ENCODE measurements at places on chromosomes 5 and 9.

- no peak overlapping the region for H3K27ac ChIP-seq
- no peaks in the 10 kb centered on the region for H3K36me3 ChIP-seq
- H3K4me3 ChIP-seq, result no peak overlapping the region
- DNase-seq, result no peak
Measured at GRCh38 chr9:96249746-96250145, 52.2 kb downstream of the HSD17B3 start.

DNA sequence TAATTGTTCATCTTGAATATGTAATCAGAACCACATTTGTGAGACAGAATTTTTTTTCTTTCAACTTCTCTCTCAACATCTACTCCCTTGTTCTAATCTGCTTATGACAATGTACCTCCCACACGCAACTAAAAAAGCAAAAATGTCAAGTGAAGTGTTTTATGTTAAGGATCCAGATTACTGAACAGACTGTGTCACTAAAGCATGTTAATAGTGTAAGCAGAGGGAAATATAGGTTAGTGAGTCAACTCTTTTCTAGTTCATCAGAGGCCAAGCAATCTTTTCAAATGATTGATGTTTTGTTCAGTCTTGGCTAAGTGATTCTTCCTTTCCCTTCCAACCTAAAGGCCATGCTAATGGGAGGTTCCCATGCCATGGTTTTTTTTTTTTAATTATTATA is 34.7 kb upstream of the IDNK start:
- no peak overlapping the region for H3K4me3 ChIP-seq
- no peaks in the 10 kb centered on the region for H3K4me1 ChIP-seq
- no peak overlapping the region for H3K27ac ChIP-seq
- H3K36me3 ChIP-seq, result no peaks in the 10 kb centered on the region
- no peak for DNase-seq
- H3K27me3 ChIP-seq, result no peaks in the 10 kb centered on the region

- no peak overlapping the region for H3K4me3 ChIP-seq
- H3K27ac ChIP-seq, result no peak overlapping the region
- H3K27me3 ChIP-seq, result no peaks in the 10 kb centered on the region
- DNase-seq, result no peak
Measured at GRCh38 chr9:99650187-99650874, 171.4 kb upstream of the NR4A3 start.

DNA sequence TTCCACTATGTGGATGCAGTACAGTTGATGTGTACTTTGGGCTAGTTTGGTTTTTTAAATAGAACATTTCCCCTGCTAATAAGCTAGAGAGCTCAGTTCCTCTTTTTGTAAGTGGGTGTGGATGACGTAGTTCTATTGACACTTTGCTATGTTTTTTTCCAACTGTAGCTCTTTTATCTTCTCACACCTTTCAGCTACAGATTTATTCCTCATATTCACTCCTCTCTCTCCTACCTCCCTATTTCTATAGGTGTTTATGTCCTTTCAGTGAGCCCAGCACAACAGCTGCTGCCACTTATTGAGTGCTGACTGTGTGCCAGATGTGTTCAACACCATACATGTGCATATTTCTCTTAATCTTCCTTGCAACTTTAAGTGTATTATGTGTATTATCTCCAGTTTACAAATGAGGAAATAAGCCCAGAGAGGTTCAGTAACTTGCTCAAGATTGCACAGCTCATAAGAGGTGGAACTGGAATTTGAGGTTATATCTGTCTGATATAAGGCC is 215.7 kb downstream of the SEMA6A start:
- H3K4me3 ChIP-seq, result no peak overlapping the region
- H3K4me1 ChIP-seq, result peaks cover 39% of the 10 kb centered on the region
- no peaks in the 10 kb centered on the region for H3K36me3 ChIP-seq
- H3K27ac ChIP-seq, result no peak overlapping the region

DNA sequence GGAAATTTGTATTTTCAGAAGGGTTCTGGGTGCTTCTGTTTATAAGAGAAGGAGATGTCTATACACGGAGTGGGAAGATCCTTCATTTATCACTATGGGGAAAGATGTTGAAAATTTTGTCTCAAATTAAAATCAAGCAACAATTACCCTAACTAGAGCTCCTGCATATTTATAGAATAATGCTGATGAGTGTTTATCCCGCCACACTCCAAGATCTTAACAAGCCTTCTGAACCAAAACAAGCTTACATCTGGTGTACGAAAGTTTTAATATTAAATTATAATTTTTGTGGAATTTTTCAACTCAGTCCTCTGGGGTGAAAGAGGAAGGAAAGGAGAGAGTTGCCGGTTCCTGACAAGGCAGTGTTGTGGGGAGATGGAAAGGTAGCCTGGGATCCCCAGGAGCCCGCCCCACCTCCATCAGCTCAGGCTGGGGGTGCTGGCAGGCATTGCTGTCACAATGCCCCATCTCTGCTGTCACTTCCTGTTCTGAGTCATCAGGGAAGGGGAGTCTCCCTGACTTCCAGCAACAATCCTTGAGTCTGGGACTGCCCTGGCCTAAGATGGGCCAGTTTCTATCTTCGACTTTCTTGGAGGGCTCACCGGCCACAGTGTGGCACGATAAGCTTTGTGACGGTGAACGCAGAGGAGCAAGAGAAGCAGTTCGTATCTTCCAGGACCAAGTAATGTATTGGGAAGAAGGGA is 64.5 kb downstream of the ERAP1 start:
- H3K4me3 ChIP-seq, result no peak overlapping the region
- no peaks in the 10 kb centered on the region for H3K4me1 ChIP-seq
- peak; percentile 11 for DNase-seq
- H3K27ac ChIP-seq, result no peak overlapping the region
- H3K36me3 ChIP-seq, result peaks cover 51% of the 10 kb centered on the region
- H3K27me3 ChIP-seq, result no peaks in the 10 kb centered on the region

DNA sequence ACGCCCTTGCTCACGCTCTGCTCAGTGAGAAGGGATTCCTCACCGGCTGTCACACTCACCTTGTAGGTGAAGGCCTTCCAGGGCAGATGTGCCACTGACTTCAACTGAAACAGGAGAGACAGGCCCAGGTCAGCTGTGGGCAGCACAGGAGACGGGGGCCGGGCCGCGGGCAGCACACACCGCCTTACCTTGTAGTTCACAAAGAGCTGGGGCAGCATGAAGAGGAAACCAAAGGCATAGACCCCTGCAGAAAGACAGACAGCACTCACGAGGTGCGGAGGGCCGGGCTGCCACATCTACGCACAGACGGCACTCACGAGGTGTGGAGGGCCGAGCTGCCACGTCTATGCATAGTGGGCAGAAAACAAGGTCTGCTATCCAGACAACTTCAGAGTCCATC is 23.3 kb downstream of the CLPTM1L start:
- peaks cover 5% of the 10 kb centered on the region for H3K4me1 ChIP-seq
- H3K27ac ChIP-seq, result no peak overlapping the region
- H3K27me3 ChIP-seq, result no peaks in the 10 kb centered on the region

DNA sequence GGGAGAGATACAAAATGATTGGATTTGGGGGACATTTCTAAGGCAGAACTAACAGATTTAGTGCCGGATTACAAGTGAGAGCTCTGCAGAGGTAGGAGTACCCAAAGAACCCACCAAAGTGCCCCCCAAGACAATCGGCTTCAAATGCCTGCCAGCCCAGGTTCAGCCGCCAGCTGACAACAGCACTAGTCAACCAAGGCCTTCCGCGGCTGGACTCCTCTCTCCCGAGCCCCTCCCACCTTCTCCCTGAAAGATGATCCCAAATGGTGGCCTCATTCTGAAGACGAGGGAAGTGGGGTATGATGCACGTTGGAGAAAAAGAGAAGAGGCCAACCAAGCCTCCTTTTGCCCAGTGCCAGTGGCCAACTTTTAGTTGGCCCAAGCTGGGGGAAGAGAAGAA is 210.4 kb upstream of the SLC30A5 start:
- no peaks in the 10 kb centered on the region for H3K36me3 ChIP-seq
- H3K4me3 ChIP-seq, result no peak overlapping the region
- no peaks in the 10 kb centered on the region for H3K4me1 ChIP-seq

DNA sequence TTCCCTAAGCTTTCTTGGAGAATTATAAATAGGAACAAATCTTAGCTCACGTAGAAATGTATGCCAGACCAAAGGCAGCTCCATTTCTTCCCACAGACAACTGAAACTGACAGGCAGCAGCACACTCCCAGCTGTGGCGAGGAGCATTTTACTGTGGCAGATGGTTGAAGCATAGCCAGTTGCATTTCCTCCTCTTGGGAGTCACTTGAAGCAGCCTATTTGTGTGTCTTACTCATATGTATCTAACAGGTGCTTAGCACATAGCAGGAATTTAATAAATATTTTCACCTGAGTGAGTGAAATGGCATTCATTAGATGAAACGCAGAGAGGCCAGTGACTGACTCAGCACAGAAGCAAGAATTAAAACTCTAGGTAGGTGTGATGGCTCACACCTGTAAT is 12.3 kb upstream of the MTMR12 start:
- no peaks in the 10 kb centered on the region for H3K36me3 ChIP-seq
- H3K27ac ChIP-seq, result peak overlapping the region; percentile 29
- H3K4me1 ChIP-seq, result peaks cover 3% of the 10 kb centered on the region

DNA sequence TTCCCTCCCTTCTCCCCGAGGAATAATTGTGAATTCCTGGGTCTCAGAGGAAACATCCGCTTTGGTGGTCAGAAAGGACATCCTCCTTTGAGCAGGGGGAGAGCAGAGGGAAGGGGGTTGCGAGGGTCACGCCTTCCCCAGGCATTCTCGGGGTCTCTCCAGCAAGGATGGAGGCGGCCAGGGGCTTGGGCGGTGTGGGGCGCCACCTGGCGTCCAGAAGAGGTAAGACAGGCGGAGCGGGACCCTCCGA is 129.1 kb downstream of the KCNIP1 start:
- peaks cover 4% of the 10 kb centered on the region for H3K27me3 ChIP-seq
- peaks cover 47% of the 10 kb centered on the region for H3K4me1 ChIP-seq
- no peak for DNase-seq
- H3K4me3 ChIP-seq, result peak overlapping the region; percentile 26

- H3K4me3 ChIP-seq, result no peak overlapping the region
- no peaks in the 10 kb centered on the region for H3K27me3 ChIP-seq
- peak; percentile 15 for DNase-seq
- no peaks in the 10 kb centered on the region for H3K36me3 ChIP-seq
Measured at GRCh38 chr5:171152382-171152781, 156.7 kb upstream of the TLX3 start.

DNA sequence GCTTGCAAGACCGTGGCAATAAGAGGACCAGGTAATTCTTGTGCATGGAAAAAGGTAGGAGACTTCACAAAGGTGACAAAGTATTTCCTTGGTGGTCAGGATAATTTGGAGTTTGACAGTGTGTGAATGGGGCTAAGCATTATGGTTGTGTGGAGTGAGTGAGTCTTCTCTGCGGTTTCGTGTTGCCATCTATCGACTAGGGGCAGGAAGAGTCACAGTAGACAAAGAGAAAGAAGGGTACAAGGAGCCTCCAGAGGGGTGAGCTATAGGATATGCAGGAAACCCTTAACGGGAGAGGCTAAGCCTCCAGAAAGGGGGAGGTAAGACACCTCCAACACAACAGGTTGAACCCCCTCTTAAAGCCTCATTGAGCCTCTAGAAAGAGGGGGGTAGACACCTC is 64.0 kb upstream of the RANBP6 start:
- no peaks in the 10 kb centered on the region for H3K27me3 ChIP-seq
- no peak for DNase-seq
- H3K27ac ChIP-seq, result no peak overlapping the region
- H3K36me3 ChIP-seq, result no peaks in the 10 kb centered on the region
- H3K4me1 ChIP-seq, result peaks cover 8% of the 10 kb centered on the region
- H3K4me3 ChIP-seq, result no peak overlapping the region

DNA sequence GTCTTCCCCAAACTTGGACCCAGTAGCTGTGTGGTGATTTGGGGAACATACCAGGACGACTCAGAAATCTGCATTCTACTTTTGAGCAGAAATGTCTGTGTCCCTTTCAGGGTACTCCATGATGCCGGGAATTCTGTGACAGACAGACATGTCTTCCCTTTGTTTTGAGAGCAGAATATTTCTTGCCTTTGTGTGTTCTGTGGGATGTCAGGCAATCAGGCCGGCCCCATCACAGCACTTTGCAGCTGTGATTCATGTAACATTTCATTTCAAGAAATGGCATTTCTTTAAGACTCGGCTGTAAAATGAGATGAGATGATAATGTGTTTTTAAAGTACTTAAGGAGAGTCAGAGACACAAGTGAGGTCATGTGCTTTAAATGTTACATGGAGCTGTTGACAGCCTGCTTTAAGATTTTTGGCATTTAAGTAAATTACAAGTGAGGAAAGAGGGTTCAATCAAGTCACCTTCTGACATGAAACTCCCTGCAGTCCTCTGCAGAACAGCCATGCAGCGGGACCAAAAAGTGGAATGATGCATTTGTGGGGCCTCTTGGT is 98.7 kb downstream of the SLC28A3 start:
- no peak overlapping the region for H3K27ac ChIP-seq
- no peaks in the 10 kb centered on the region for H3K4me1 ChIP-seq
- DNase-seq, result no peak

GRCh38 chr5:51859624-51860023 is 476.4 kb downstream of the ISL1 start:
- H3K27me3 ChIP-seq, result no peaks in the 10 kb centered on the region
- no peak for DNase-seq
- H3K36me3 ChIP-seq, result no peaks in the 10 kb centered on the region
- H3K4me3 ChIP-seq, result no peak overlapping the region
- H3K27ac ChIP-seq, result no peak overlapping the region

- H3K27ac ChIP-seq, result no peak overlapping the region
- no peak overlapping the region for H3K4me3 ChIP-seq
- no peaks in the 10 kb centered on the region for H3K36me3 ChIP-seq
- no peaks in the 10 kb centered on the region for H3K27me3 ChIP-seq
- H3K4me1 ChIP-seq, result no peaks in the 10 kb centered on the region
Measured at GRCh38 chr9:22136461-22137096, 127.5 kb upstream of the CDKN2B start.

GRCh38 chr5:132102944-132103331 is 29.3 kb downstream of the CSF2 start:
- peaks cover 14% of the 10 kb centered on the region for H3K4me1 ChIP-seq
- peak overlapping the region; percentile 13 for H3K27ac ChIP-seq
- no peaks in the 10 kb centered on the region for H3K27me3 ChIP-seq
- H3K36me3 ChIP-seq, result no peaks in the 10 kb centered on the region

DNA sequence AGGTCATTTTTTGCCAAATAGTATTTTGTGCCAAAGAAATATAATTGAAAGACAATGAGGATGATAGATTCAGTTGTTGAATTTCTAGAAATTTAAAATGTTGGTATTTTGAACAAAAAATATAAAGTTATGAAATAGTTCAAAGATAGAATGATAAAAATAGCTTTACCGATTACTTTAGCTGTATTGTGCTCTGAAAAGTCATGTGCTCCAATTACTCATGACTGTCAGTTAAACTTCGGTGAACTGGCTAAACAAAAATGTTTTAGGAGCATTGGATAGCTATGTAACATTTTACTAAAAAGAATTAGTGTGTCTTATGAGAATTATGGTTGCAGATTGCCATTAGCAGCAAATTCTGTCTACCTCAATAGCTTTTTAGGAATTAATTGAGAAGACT is 177.3 kb upstream of the VCAN start:
- no peaks in the 10 kb centered on the region for H3K36me3 ChIP-seq
- H3K4me3 ChIP-seq, result no peak overlapping the region
- no peaks in the 10 kb centered on the region for H3K4me1 ChIP-seq
- no peak for DNase-seq
- H3K27ac ChIP-seq, result no peak overlapping the region

Measured in muscle of leg (tissue), 16 donors.